ENCODE measurements at places on chromosomes 16 and 17. TPM values are rescaled to one million over a fixed set of nuclear protein-coding genes. Genes with fewer than 3 reads are reported as not detected.

DNA sequence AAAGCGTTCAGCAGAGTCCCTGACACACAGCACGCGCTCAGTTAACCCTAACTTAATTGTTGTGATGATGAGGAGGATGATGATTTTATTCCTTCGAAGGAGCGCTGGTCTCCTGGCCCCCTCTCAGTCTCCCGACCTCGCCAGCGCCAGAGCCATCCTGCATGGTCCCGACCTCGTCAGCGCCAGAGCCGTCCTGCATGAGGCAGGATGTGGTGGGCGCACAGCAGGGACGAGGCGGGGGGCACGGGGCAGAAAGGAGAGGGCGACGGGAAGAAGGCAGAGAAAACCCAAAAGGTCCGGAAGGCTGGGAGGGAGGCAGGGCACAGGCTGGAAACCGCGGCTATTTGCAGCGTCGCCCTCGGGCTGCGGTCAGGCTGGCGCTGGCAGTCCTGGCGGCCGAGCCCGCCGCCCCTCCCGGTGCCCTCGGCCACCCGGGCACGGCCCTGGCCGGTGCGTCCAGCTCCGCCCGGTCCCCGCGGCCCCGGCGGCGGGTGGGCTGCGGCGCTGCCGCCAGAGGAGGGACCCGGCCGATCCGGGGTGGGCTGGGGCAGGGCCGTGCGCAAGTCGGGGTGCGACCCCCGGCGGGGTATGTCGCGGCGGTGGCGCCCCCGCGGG, 3.0 kb upstream of the TAC4 start:
- H3K27me3 ChIP-seq = no peaks in the 10 kb centered on the region
- peak overlapping the region; percentile 89 for H3K27ac ChIP-seq
- H3K4me1 ChIP-seq = peaks cover 8% of the 10 kb centered on the region
- peaks cover 4% of the 10 kb centered on the region for H3K36me3 ChIP-seq

- peaks cover 5% of the 10 kb centered on the region for H3K4me1 ChIP-seq
- no peaks in the 10 kb centered on the region for H3K36me3 ChIP-seq
- peaks cover 28% of the 10 kb centered on the region for H3K27me3 ChIP-seq
- ATAC-seq = no peak
Measured at GRCh38 chr16:22903716-22904115, 89.8 kb downstream of the HS3ST2 start.

GRCh38 chr17:38447502-38448085, 19.3 kb downstream of the ARHGAP23 start:
- no peak overlapping the region for H3K4me3 ChIP-seq
- no peaks in the 10 kb centered on the region for H3K36me3 ChIP-seq
- no peak for ATAC-seq
- no peaks in the 10 kb centered on the region for H3K4me1 ChIP-seq

DNA sequence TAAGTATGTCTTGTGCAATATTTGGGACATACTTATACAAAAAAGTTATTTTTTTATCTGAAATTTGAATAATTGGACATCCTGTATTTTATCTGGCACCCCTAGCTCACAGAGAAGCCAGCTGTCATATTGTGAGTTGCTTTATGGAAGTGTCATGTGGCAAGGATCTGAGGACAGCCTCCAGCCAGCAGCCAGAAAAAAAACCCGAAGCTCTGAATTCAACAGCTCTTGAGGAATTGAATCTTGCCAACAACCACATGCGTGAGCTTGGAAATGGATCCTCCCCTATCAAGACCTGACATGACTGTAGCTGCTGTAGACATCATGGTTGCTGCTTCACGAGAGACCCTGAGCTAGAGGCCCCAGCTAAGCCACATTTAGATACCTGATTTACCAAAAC, 187.2 kb upstream of the SHISA6 start:
- no peak overlapping the region for H3K4me3 ChIP-seq
- no peaks in the 10 kb centered on the region for H3K36me3 ChIP-seq
- H3K27ac ChIP-seq = no peak overlapping the region
- no peak for ATAC-seq
- H3K4me1 ChIP-seq = no peaks in the 10 kb centered on the region

DNA sequence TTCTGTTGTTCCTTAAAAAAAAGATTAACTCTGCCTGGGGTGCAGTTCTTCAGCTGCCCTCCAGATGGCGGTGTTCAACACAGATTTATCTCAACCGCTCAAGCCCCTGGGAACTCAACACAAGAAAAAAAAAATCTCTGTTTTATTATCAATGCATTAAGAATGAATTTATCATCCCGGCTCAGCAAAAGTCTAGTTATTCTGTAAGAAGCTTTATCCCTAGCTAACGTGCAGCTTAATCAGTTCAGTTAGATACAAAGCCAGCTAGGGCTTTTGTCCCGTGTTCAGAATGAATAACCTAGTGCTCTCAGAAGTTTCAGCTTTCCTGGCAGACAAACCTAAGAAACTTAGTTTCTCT, 475.9 kb upstream of the CCL2 start:
- no peaks in the 10 kb centered on the region for H3K4me1 ChIP-seq
- H3K36me3 ChIP-seq = no peaks in the 10 kb centered on the region
- no peak overlapping the region for H3K4me3 ChIP-seq
- peaks cover 40% of the 10 kb centered on the region for H3K27me3 ChIP-seq

- no peaks in the 10 kb centered on the region for H3K27me3 ChIP-seq
- ATAC-seq = no peak
- no peak overlapping the region for H3K27ac ChIP-seq
- peaks cover 9% of the 10 kb centered on the region for H3K4me1 ChIP-seq
- no peak overlapping the region for H3K4me3 ChIP-seq
Measured at GRCh38 chr16:29302976-29303375, 103.5 kb downstream of the NPIPB11 start.

The WNT9B gene
- not detected for total RNA-seq

The HLF gene
- total RNA-seq = 46.3 TPM

The HAGHL gene
- total RNA-seq = 14.0 TPM

Data from activated T-helper 17 cell treated with anti-CD3 and anti-CD28 coated beads, Interleukin-2, amount 50 U/mL, for 72 hours (primary cell).